Sigmoid colon (tissue), 7 donors: ENCODE measurements at places on chromosomes 1 and 21. TPM values are rescaled to one million over a fixed set of nuclear protein-coding genes. Genes with fewer than 3 reads are reported as not detected.

The PRRX1 gene
- total RNA-seq: 4.3 TPM

The SLC22A15 gene
- total RNA-seq: 3.3 TPM

The PBXIP1 gene
- total RNA-seq: 179 TPM

The C8B gene
- not detected for total RNA-seq

The TIE1 gene
- total RNA-seq: 10.0 TPM

The F3 gene
- 19.3 TPM for total RNA-seq

The CTH gene
- total RNA-seq: 2.5 TPM

The SSBP3 gene
- 27.4 TPM for total RNA-seq

The HRNR gene
- total RNA-seq: not detected

The SELP gene
- 4.6 TPM for total RNA-seq

The SLC16A4 gene
- 10.2 TPM for total RNA-seq

The CTSE gene
- total RNA-seq: not detected

The MIXL1 gene
- not detected for total RNA-seq

The CYYR1 gene
- total RNA-seq: 13.0 TPM

The FLG2 gene
- not detected for total RNA-seq

The TMEM82 gene
- not detected for total RNA-seq

The AHDC1 gene
- total RNA-seq: 12.1 TPM

The BATF3 gene
- 1.8 TPM for total RNA-seq
